Effector CD4-positive, alpha-beta T cell (primary cell): ENCODE measurements at places on chromosomes 6 and 20.

GRCh38 chr20:47720636-47721427 lies 64.4 kb downstream of the SULF2 start:
- DNase-seq: no peak

DNA sequence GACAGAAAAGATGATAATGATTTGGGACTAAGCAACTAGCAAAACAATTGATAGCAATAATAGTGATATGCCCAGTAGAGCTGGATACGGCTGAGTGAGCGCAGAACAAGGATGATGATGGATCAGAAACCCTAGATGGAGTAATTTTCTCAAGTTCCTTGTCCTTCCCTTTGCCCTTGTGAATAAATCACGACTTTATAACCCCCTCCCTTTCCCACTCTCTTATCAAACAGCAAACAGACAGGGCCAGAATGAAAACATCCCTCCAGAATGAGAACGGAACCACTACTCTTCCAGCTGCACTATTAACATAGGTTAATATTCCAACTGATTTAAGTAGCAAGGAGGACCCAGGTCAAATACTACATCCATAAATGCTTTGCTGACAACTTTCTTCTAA lies 1.3 kb upstream of the MTFR2 start:
- no peak for DNase-seq

- DNase-seq: no peak
These were observed 480.9 kb upstream of the NOX3 start for GRCh38 chr6:155936551-155936950.

DNA sequence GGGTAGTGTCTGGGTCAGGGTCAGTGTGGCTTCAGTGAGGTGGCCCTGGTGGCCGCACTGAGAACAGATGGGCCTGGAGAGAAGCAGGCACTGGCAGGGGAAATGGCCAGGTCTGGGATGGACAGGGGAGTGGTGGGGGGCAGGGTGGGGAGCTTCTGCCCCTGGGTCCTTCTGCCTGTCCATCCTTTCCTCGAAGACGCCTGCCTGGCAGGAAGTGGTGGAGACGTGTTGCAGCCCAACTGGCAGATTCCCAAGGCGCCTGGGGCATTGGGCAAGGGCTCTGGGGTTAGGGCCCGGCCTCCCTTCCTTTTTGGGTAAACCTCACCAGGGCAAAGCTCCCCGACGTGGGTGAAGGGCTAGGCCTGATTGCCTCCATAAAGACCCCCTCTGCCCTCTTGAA lies 10.4 kb downstream of the SRC start:
- DNase-seq: no peak

DNA sequence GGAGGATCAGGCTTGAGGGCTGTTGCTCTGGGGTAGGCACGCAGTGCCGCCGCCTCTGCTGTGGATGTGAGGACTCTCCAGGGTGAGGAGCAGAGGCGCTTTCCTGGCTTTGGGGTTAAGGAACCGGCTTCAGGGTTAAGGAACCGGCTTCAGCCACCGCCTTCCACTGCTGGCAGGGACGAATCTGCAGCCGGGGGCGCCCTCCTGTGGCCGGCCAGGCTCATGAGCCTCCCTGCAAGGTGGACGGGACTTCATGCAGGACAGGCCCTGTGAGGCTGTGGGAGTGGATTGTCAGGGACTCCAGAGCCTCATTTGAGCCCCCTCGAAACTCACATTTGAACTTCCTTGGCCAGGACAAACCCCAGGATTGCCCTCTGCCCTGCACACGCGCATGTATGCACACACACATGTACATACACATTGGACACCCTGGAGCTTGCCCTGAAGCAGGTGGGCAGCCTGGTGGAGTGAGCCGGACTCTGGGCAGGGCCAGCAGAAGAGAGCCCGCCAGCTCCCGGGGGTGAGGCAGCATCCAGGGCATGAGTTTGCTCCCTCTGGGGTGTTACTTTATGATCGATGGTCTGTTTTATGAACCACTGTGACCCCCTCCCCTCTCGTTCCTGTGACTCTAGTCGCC lies 146.9 kb downstream of the PHACTR3 start:
- no peak for DNase-seq

DNA sequence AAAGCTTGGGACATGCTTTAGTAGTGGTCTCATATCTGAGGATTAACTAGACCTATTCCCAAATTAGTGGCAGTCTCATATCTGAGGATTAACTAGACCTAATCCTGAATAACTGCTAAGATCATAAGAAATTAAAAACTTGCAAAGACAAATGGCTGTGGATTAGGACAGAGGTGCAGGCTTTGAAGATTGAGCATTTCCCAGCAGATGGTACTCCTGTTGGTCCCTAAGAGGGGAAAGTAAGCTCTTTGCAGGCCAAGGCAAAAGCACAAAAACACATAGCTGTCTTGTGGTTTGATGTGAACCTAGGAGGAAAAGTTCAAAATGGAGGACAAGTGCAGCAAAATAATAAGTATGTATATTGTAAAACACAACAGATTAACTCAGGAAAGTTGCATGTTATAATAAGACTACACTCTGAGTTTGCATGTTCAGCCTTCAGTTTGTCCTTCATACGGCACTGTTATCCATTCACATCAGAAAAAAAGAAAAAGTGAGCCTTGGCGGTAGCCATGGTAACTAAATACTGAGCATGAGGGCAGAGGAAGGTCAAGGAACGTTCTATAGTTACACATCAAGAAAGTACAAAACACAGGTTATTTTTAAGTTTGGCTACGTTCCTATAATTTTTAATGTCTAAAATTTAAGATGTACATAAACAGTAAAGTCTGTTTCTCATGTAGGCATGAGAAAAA lies 62.8 kb downstream of the FILIP1 start:
- DNase-seq: no peak

- DNase-seq: no peak
These were observed 8.0 kb upstream of the PMEPA1 start for GRCh38 chr20:57717797-57718196.

- DNase-seq: peak; percentile 62
These were observed 97.4 kb downstream of the OR2B2 start for GRCh38 chr6:27814665-27815424.

GRCh38 chr6:88166493-88167351 lies 575 bp upstream of the CNR1 start:
- no peak for DNase-seq

GRCh38 chr20:41003143-41003935 lies 25.3 kb upstream of the TOP1 start:
- DNase-seq: peak; percentile 60

GRCh38 chr6:167819576-167819975 lies 7.1 kb upstream of the AFDN start:
- DNase-seq: no peak

DNA sequence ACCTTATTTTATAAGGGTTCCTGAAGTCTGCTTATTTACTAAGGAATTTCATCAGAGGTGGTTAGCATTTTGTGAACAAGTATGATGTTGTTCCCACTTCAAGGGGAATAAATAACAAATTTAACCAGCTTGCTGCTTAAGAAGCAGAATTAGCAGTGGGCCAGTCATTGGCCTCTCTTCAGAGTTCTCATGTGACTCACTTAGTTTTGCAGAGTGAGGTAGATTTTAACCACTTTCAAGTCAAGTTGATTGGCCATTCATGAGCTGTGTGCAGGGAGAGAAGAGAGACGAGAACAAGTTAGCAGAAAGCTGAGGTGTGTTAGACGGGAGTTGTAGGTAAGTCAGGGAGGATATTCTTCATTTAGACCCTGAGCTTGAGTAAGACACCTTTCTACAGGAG lies 18.1 kb downstream of the TOP1 start:
- no peak for DNase-seq

- DNase-seq: no peak
These were observed 8.7 kb upstream of the GMPR start for GRCh38 chr6:16229700-16230099.

GRCh38 chr20:5122873-5123260 lies 3.1 kb upstream of the PCNA start:
- DNase-seq: no peak

DNA sequence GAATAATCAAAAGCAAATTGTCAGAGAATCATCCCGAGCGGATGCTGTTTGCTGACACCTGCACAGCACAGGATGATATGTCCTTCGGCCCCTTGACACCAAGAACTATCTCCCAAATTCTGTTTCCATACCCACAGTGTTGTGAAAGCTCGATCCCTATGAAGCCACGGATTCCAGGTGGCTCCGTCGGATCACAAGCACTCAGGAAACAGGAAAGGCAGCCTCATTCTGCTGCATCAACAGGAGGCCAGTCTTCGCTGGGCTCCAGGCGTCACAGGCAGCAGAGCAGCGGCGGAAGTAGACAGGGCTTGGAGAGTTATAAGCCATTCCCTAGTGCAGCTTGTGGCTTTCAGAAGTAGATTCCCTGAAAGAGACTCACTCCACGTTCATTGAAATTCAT lies 342.3 kb downstream of the C6orf118 start:
- no peak for DNase-seq

GRCh38 chr6:3918469-3918868 lies 69.3 kb downstream of the FAM50B start:
- no peak for DNase-seq

DNA sequence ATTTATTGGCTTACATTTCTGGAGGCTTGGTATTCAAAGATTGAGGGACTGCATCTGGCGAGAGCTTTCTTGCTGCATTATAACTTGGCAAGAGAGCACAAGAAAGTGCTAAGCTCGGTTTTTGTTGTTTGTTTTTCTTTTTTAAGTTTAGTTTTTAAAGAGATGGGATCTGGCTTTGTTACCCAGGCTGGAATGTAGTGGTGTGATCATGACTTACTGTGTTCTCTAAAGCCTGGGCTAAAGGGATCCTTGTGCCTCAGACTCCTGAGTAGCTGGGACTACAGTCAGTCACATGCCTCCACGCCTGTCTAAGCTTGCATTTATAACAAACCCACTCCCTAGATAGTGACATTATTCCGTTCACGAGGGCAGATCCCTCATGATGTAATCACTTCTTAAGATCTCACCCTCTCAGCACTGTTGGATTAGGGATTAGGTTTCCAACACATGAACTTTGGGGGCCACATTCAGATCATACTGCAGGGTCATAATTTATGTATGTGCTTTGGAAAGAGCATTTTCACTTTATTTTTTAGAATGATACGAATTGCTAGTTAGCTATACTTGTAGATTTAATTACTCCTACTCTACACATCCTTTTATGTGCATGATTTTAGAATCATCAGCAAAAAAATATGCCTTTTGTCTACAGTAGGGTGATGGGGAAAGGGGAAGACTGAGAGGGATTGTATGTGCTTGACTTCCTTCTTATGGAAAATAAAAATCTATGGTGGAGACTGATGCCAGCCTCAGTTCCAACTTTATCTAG lies 167.8 kb downstream of the JARID2 start:
- no peak for DNase-seq

GRCh38 chr6:134256862-134257261 lies 61.0 kb downstream of the SGK1 start:
- DNase-seq: no peak

DNA sequence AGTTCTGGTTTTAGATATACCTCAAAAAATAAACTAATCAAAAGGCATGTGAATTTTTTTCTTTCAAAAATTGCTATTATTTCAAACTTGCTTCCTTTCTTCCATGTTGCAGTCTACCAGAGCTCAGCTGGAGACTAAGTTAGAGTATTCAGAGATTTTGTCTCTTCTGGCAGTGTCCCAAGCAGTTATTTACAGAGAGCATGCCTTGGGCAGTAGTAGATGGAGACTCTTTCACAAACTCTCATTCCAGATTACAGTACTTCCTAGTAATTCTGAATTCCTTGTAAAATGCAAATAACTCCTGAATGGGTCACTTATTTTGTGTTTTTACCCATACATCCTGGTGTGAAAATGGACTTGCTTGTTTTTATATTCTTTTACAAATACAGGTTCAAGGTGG lies 703.4 kb downstream of the EPHA7 start:
- DNase-seq: no peak

GRCh38 chr20:42152575-42152974 lies 534.4 kb upstream of the CHD6 start:
- DNase-seq: no peak

- no peak for DNase-seq
These were observed 155.5 kb upstream of the AKAP12 start for GRCh38 chr6:151084275-151084674.

GRCh38 chr20:8425016-8425415 lies 292.9 kb downstream of the PLCB1 start:
- no peak for DNase-seq

GRCh38 chr20:16760431-16761304 lies 12.5 kb downstream of the OTOR start:
- DNase-seq: no peak

DNA sequence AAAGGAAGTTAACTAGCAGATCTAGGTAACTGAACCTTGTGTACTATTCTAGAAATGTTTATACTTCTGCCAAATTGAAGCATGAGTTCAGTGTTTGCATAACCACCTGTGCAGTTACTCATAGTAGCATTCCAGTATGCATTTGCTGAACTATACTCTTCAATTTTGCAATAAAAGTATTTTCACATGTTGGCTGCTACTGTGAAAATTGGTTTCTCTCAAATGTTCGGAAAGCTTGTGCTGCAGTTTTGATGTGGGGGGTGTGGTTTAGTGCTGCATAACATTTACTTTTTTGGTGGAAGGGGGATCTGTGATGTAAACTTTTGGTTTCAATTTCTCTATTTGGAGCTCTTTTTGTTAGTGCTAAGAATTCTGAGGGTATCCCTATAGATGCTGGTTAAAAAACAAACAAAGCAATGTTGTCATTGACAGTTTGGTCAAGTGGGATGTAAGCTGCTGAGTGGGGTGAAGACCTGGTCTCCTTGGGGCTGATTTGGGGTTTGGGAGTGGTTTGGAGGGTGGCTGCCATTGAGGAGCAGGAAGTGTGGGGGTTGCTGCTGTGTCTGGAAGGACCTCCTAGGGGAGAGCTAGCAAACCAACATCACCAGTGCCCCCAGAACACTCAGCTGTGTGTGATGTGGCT lies 87.8 kb downstream of the CARMIL1 start:
- peak; percentile 22 for DNase-seq

DNA sequence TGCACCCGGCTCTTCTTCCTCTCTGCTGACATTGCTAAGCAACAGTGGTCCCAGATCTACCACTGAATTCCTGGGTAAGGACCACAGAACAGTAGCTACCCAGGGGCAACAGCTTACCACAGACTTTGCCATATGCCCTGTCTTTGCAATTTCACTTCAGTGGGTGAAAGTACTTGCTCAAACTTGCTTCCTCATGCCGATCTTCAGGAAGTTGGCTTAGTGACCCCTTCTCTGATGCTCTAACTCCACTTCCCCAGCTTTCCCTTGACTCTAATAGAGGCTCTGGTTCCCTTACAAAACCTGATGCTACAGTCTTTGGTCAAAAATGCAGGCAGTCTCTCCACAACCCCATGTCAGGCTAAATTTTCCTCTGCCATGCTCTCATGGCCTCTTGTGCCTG lies 3.3 kb upstream of the TAAR5 start:
- DNase-seq: no peak

DNA sequence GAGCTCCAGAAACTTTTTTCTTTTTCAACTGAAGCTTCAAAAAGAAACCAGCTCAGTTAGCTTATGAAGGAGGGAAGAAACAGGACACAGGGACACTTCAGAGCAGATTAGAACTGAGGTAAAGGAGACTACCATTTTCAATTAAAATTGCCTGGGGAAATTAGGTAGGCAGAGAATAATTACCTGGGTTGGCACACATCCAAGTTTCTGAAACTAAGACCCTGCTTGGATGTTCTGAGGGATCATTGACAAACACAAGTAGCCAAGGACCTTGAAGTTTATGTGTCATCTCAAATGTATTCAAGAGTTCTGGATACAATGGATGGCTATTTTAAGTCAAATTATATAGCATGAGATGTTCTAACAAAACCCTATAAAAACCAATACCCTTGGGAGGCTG lies 137.6 kb downstream of the PLCB4 start:
- DNase-seq: no peak
